AG04449 (cell line): ENCODE measurements at places on chromosomes 16 and 17.

DNA sequence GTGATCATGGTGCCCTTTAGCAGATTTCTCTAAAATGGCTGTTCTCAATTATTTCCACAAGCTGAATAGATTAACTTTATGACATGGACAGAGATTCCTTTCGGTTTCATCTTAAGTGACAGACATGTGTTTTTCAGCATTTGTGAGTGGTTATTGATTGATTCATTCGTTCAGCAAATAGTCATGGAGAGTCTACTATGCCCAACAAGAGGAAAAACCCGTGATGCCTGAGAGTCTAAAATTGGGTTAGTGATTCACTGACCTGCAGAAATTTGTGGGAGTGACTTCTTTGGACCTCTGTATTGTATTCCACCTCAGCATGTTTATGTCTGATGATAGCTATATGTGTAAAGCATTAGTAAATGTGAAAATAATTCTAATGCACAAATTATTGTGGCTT lies 28.0 kb upstream of the DUSP14 start:
- no peak for DNase-seq

DNA sequence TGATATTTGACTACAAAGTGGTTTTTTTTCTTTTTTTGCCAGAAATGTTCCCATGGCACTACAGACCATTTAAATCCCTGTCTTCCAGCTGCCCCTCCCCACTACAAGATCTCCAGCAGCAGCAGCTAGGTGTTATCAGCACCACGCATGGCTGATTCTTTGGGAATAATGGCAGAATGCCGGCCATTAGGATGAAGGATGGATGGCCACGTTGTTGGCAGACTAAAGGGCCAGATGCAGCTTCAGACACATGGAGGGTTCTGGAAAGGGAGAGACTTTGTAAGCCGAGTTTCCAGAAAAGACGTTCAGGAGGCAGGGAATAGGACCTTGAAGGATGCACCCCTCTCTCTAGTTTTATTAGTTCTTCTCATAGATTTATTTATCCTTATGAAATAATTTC lies 10.3 kb upstream of the MED9 start:
- no peak for DNase-seq

GRCh38 chr17:71753070-71753469 lies 367.8 kb upstream of the SOX9 start:
- no peak for DNase-seq

- DNase-seq = no peak
Measured at GRCh38 chr17:63475491-63476412, 1.1 kb upstream of the ACE start.

DNA sequence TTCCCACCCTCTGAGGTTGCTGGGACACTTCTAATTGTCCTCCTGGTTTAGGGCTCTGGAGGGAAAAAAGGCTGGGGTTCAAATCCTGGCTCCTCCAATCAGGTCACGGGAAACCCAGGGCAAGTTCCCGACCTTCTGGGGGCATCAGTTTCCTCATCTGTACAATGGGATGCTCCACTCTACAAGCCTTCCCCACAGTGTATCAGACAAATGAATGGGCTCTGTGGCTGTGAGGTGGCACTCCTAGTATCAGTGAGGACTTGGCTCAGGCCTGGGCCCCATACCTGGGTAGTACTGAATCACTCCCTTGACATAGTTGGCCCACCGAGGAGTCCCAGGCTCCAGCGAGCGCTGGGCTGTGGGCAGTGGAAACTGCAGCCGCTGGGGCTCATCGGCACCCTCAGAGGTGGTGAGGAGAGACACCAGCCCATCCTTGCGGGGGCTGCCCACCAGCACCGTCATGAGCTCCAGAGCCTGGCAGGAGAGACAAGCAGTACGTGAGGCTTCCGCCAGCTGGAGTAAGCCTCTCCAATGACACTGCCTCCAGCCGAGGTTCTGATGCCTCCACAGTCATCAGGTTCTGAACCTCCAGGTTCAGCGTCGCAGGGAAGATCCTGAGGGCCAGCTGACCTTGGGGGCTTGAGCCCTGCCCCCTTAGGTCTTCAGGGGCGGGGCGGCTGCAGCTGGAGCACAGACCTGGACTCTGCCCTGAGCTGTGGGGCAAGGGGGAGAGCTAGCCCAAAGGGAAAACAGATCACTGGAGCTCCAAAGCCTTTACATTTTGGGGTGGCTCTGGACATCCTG lies 1.2 kb downstream of the GALK1 start:
- no peak for DNase-seq

GRCh38 chr17:36647636-36648035 lies 46.3 kb downstream of the MRM1 start:
- no peak for DNase-seq

DNA sequence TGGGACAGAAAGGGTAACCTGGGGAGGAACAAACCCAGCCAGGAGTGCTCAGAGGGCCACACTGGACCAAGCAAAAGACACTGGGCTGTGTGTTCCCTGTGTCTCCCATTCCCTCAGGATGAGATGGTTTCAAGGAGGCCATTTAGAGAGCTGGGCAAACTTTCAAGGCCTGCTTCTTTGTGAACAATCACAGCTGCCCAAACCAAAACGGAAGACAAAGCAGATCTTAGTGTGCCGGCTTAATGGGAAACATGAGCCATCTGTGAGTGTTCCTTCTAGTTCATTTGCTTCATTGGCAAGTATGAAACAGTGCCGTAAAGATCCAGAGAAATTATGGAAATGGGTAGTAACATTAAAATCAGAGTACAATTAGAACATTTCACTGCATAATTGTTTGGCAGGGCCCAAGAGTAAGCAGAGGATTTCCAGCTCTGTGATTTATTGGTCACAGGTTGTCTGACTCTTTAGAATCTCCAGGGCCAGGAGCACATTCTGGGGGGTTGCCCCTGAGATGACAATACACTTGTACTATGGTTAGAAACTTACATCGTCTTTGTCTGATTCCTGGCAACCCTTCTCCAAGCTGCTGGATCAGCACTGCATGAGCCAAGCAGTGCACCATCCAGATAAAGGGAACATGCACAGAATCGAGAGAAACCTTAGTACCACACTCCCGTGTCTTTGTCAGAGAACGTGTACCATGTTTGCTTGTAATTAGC lies 412.1 kb downstream of the RBFOX1 start:
- DNase-seq = no peak

GRCh38 chr16:52963212-52963854 lies 89.4 kb downstream of the CHD9NB start:
- DNase-seq = no peak

DNA sequence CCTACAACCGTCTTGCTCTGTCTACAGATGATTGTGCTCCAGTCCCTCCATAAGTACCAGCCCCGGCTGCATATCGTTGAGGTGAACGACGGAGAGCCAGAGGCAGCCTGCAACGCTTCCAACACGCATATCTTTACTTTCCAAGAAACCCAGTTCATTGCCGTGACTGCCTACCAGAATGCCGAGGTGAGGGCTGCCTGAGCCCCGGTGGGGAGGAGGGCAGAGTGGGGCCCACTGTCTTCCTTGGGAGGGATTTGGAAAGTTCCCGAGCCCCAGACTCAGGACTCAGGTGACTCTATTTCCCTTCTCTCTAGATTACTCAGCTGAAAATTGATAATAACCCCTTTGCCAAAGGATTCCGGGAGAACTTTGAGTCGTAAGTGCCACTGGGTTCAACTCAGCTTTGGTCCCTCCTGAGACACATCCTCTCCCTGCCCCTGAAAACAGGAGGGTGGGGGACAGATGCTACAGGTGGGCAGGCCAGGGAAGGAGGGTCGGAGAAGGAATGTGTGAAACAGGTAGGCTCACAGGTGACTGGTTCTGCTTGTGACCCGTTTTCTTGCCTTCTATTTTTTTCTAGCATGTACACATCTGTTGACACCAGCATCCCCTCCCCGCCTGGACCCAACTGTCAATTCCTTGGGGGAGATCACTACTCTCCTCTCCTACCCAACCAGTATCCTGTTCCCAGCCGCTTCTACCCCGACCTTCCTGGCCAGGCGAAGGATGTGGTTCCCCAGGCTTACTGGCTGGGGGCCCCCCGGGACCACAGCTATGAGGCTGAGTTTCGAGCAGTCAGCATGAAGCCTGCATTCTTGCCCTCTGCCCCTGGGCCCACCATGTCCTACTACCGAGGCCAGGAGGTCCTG lies 11.4 kb downstream of the TBX21 start:
- DNase-seq = no peak
